ENCODE measurements at places on chromosomes 3 and 15.

GRCh38 chr3:114126461-114126860 is 52.4 kb downstream of the DRD3 start:
- DNase-seq, result no peak
- no peaks in the 10 kb centered on the region for H3K4me1 ChIP-seq
- H3K36me3 ChIP-seq, result no peaks in the 10 kb centered on the region
- no peaks in the 10 kb centered on the region for H3K27me3 ChIP-seq
- H3K27ac ChIP-seq, result no peak overlapping the region
- H3K4me3 ChIP-seq, result no peak overlapping the region

DNA sequence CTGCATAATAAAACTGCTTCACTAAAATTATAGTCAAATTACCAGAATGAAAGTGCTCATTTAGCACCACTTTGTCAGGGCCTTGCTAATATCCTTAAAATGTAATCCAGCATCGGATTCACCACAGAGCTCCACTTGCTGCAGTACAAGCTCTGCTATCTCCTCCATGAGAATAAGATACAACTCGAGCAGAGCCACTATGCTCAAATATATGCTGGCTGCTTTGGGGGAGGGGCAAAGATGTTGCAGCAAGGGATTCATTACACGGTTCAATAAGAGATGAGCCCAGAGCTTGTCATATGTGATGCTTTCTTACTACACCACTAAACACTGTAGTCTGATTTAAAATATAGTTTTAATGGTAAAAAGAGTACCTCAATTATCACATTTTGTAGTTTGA is 72.2 kb downstream of the DLG1 start:
- no peaks in the 10 kb centered on the region for H3K27me3 ChIP-seq
- no peak for DNase-seq
- no peaks in the 10 kb centered on the region for H3K36me3 ChIP-seq
- H3K4me3 ChIP-seq, result no peak overlapping the region

DNA sequence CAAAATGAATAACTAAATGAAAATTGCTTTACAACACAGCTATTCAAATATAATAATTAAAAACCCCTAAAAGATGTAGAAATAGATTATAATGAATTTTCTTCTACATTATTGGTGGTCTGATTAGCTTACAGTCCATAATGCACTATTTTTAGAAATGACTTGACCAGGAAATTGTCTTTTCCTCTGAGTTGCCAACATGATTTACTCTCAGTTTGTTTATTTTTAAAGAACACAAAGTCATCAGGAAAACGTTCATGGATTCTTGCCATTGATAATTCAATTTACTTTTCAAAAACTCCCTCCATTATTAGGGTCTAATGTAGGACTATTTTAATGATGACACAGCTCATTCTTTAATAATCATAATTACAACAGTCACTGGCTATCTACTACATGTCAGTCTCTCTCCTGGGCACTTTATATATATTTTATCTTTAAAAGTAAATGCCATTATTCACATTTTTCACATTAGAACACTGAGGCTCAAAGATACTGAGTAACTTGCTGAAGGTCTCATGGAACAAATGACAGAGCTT is 1.1 kb downstream of the TM4SF18 start:
- no peaks in the 10 kb centered on the region for H3K36me3 ChIP-seq
- H3K27me3 ChIP-seq, result no peaks in the 10 kb centered on the region
- no peak overlapping the region for H3K27ac ChIP-seq
- DNase-seq, result no peak

DNA sequence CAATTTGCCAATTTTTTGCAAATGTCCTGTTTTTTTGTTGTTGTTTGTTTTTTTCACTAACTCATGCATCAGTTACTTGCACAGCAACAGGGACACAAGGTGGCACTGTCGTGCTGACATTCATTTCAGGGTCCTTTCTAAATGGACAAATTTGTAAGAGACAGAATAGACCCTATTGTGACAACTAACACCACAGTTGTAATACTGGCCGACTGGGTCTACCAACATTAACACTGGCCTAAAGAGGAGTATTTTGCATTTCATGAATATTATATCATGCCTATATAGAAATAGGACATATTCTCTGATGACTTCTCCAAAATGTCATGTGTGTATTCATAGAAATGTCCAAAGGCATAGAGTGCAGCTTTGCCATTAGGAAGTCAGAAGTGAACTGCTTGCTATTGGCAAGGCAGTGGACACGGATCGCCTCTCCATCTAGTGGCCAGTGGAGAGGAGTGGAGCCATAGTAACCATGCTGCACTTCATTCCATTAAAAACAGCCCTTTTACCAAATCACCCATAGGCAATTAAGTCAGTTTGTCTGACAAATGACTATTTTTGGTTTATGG is 54.8 kb downstream of the ZBTB20 start:
- H3K4me3 ChIP-seq, result no peak overlapping the region
- H3K36me3 ChIP-seq, result no peaks in the 10 kb centered on the region
- H3K27me3 ChIP-seq, result no peaks in the 10 kb centered on the region
- DNase-seq, result peak; percentile 82
- 0 out of 2 replicates have a peak, but pooled peaks cover 3% of the 10 kb centered on the region for H3K4me1 ChIP-seq

GRCh38 chr3:98766924-98767323 is 3.8 kb downstream of the ST3GAL6 start:
- no peak for DNase-seq
- no peaks in the 10 kb centered on the region for H3K27me3 ChIP-seq
- H3K4me3 ChIP-seq, result no peak overlapping the region
- H3K4me1 ChIP-seq, result no peaks in the 10 kb centered on the region
- no peaks in the 10 kb centered on the region for H3K36me3 ChIP-seq

- no peak overlapping the region for H3K4me3 ChIP-seq
- no peaks in the 10 kb centered on the region for H3K36me3 ChIP-seq
- peaks cover 4% of the 10 kb centered on the region for H3K4me1 ChIP-seq
- no peak overlapping the region for H3K27ac ChIP-seq
- DNase-seq, result peak; percentile 58
- H3K27me3 ChIP-seq, result no peaks in the 10 kb centered on the region
These were observed 1.3 kb downstream of the GNAT1 start for GRCh38 chr3:50192689-50193141.

DNA sequence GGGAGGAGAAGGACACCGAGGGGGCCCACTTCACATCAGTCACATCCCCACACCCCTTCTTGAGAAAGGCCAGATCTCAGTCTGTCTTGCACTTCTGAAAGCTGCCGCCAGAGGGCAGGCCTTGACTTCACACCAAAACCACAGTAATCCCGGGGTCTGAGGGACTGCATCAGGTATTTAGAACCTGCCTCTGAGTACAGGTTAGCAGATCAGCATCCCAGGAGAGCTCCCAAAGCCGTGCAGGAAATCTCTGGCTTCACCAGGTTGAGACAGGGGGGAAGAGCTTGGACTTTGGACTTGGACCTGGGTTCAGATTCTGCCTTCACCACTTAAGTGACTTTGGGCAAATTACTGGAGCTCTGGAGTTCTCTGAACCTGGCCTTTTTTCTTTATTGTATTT is 50.3 kb downstream of the LHFPL4 start:
- H3K36me3 ChIP-seq, result no peaks in the 10 kb centered on the region
- no peaks in the 10 kb centered on the region for H3K27me3 ChIP-seq
- DNase-seq, result peak; percentile 87
- H3K4me3 ChIP-seq, result no peak overlapping the region
- H3K27ac ChIP-seq, result no peak overlapping the region

GRCh38 chr15:99704444-99704838 is 28.8 kb downstream of the LYSMD4 start:
- peaks cover 14% of the 10 kb centered on the region for H3K4me1 ChIP-seq
- H3K36me3 ChIP-seq, result no peaks in the 10 kb centered on the region
- no peaks in the 10 kb centered on the region for H3K27me3 ChIP-seq
- H3K4me3 ChIP-seq, result no peak overlapping the region
- H3K27ac ChIP-seq, result no peak overlapping the region
- peak; percentile 48 for DNase-seq

GRCh38 chr3:149596134-149596770 is 61.6 kb downstream of the WWTR1 start:
- H3K27ac ChIP-seq, result no peak overlapping the region
- H3K4me1 ChIP-seq, result peaks cover 27% of the 10 kb centered on the region
- no peaks in the 10 kb centered on the region for H3K27me3 ChIP-seq
- no peak for DNase-seq
- no peaks in the 10 kb centered on the region for H3K36me3 ChIP-seq

DNA sequence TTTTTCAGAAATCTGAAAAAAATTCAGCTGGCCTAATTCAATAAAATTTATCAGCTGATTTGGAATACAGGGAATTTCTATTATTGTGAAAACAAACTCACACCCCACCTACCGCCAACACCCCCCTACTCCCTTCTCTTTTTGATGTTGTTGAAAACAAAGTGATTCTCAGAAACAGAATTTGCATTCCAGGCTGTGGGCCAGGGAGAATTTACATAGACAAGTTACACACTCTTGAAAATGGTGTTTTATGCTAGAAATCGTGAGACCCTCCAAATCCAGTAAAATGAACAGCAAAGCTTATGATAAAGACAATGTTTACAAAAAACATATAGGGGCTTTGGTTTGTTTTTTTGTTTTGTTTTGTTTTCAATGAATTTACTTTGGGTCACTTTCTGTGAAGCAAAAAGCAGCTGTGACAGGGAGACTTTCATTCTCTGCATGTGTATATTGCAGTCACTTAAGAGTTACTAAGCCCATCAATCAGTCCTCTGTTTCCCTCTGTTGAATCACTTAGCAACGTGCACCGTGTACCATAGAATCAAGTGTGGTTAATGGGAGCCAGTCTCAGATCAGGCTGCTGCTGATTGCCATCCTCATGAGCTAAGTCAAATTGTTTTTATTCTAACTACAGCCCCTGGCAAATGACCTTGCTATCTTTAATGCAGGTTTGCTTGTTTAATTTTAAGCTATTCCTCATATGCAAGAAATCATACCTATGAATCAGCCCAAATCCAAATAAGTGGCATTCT is 159.8 kb downstream of the ALCAM start:
- no peaks in the 10 kb centered on the region for H3K36me3 ChIP-seq
- DNase-seq, result no peak
- no peaks in the 10 kb centered on the region for H3K4me1 ChIP-seq

GRCh38 chr3:85783291-85783690 is 824.5 kb downstream of the CADM2 start:
- no peak for DNase-seq
- H3K27ac ChIP-seq, result no peak overlapping the region
- no peaks in the 10 kb centered on the region for H3K36me3 ChIP-seq
- no peak overlapping the region for H3K4me3 ChIP-seq

GRCh38 chr3:57164657-57165573 is at the start of gene IL17RD:
IL17RD (minus strand) TSS chr3:57165353; CDS start chr3:57165286, 67 bp downstream.
- peaks cover 20% of the 10 kb centered on the region for H3K4me1 ChIP-seq
- H3K27me3 ChIP-seq, result no peaks in the 10 kb centered on the region
- peak within 1 kb of the TSS; percentile 91 for H3K4me3 ChIP-seq
- no peaks in the 10 kb centered on the region for H3K36me3 ChIP-seq
- H3K27ac ChIP-seq, result peak within 1 kb of the TSS; percentile 30

DNA sequence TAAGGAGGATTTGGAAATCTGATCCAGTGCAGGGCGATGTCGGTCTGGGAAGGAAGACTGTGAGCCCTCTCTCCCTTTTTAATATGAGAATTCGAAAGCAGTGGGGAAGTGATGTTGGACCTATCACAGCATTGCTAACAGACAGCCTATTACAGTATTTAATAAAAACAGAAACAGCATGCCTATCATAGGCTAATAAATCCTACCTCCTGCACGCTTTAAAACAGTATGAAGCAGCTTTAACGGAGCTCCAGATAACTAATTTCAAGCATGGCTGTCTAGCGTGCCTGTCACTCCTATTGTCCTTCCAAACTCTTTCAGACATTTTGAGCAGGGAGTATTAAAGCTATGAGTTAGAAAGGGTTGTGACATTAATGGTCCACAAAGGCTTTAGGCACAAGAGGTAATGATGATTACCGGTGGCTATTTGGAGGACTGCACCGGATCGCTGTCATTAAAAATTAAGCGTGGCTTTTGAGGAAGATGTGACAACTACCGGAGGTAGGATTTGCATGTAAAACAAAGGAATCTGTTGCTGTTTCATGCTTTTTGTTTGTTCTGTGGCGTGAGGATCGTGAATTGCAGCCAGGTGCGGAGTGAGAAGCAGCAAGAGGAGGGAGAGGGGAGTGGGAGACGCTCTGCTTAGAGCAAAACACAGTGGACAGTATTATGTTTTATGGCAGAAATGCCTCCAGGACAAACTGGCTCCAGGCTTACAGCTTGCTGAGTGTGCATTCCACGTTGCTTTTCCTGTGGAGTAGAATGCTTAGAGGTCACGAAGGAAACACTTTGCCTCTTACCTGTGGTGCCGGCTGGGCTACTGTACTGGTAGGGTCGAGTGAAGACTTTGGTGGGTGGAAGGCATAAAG is at the start of gene KCNMB2:
Gene KCNMB2 (plus strand): TSS at position 226 of the 869 bp plus-strand sequence.
- DNase-seq, result no peak
- no peaks in the 10 kb centered on the region for H3K36me3 ChIP-seq
- H3K27me3 ChIP-seq, result no peaks in the 10 kb centered on the region
- no peak within 1 kb of the TSS for H3K4me3 ChIP-seq
- H3K4me1 ChIP-seq, result no peaks in the 10 kb centered on the region

GRCh38 chr3:97932387-97932801 is 39.8 kb downstream of the RIOX2 start:
- DNase-seq, result no peak
- H3K27me3 ChIP-seq, result no peaks in the 10 kb centered on the region
- H3K27ac ChIP-seq, result no peak overlapping the region
- peaks cover 14% of the 10 kb centered on the region for H3K36me3 ChIP-seq
- no peak overlapping the region for H3K4me3 ChIP-seq

DNA sequence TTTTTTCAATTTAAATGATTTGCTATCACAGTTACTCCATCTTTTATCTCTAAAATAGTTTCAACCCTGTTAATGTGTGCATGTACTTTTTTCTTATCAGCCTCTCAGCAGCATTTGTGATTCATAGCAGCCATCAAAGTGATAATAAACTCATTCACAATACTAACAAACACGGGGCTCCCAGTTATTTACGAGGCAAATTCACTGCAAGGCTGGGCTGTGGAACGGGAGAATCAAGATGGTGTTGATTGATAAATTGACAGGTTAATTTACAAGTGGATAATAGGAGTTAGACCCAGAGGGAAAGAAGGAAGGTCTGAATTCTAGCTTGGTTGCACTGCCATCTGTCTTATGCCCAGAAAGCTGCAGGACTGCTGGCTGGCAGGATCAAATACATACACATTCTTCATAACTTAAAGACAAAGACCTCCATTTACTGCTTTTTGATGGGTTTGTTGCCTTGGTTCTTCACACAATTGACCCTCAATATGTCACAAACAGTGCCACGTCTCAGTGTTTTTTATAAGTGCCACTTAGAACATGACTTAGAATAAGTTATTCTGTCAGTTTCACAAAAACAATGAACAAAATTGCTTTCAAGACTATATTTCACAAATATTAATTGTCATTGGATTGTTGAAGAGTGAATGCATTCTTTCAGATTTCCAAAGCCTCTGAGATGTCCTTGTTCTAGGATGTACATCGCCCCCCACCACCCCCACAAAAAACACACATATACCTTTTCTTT is 562.8 kb downstream of the NR2F2 start:
- H3K4me1 ChIP-seq, result no peaks in the 10 kb centered on the region
- no peak overlapping the region for H3K4me3 ChIP-seq
- no peaks in the 10 kb centered on the region for H3K36me3 ChIP-seq
- no peaks in the 10 kb centered on the region for H3K27me3 ChIP-seq
- no peak overlapping the region for H3K27ac ChIP-seq

DNA sequence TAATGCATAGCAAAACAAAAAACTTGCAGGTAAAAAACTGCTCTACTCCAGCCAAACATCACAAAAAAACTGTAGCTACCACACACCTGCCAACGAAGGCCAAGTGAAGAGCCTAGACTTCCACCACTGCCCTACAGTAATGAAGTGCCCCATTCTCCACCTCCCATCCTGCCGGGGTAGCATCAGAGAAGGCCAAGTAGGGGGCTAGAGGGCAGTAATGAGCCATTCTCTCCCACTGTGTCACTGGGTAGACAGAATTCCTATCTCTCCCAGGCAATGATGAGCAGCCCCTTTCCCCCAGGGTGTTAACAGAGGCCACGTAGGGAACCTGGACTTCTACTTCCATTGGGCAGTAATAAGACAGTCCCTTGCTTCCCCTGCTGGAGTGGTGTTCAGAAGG is 9.5 kb downstream of the SEC22C start:
- no peaks in the 10 kb centered on the region for H3K27me3 ChIP-seq
- peaks cover 5% of the 10 kb centered on the region for H3K36me3 ChIP-seq
- no peaks in the 10 kb centered on the region for H3K4me1 ChIP-seq
- H3K27ac ChIP-seq, result no peak overlapping the region
